ENCODE measurements at places on chromosomes 3 and 15. TPM values are rescaled to one million over a fixed set of nuclear protein-coding genes. Genes with fewer than 3 reads are reported as not detected.

The ALG1L2 gene
- total RNA-seq = not detected

The THAP10 gene
- 1.6 TPM for total RNA-seq

The CKMT1A gene
- total RNA-seq = not detected

The PCLAF gene
- 0.24 TPM for total RNA-seq

The KIF7 gene
- total RNA-seq = 0.40 TPM

The XCR1 gene
- not detected for total RNA-seq

The A4GNT gene
- not detected for total RNA-seq

The GUCA1C gene
- total RNA-seq = not detected

The SGO1 gene
- not detected for total RNA-seq

The SLMAP gene
- 119 TPM for total RNA-seq

DNA sequence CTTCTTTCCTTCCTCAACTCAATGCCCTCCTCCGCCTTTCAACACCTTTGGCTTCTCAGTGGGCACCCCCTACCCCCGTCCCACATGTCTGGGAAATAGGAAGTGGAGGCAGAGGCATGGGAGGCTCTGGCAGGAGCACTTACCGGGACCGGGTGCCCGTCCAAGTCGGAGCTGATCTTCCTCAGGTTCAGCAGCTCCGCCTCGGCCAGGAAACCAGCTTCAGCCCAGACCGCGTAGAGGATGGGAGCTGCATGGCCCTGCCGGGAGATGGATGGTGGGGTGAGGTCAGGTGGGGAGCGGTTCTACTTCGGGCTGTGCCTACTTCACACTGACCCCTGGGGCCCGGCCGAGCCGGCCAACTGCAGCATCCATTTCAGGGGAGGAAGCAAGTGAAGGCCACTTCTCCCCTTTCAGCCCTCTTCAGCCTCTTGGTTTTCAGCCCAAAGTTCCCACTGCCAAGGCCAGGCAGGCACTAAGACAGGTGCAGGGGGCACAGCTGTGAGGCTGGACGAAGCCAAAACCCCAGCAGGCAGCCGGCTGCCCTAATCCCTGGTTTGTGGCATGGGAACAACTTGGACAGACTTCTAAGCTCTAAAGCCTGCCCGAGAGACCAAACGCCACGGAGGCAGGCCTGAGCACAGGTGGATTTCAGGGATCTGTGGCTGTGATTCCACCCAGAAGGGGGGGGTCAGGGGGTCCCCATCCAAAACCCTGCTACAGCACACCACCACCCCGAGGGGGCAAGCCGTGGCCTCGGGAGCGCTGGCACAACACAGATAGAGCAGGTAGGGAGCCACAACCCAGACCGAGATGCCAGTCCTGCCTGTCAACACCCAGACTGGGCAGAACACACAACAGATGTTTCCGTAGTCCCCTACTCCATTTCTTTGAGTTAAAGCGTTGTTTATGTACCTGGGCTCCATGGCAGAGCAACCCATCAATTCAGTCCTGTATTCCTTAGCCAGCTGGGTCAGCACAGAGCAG lies 14.5 kb downstream of the TKT start:
- H3K4me3 ChIP-seq = peak overlapping the region; percentile 32
- no peaks in the 10 kb centered on the region for H3K27me3 ChIP-seq
- peak overlapping the region; percentile 75 for H3K27ac ChIP-seq
- peaks cover 64% of the 10 kb centered on the region for H3K36me3 ChIP-seq
- peaks cover 72% of the 10 kb centered on the region for H3K4me1 ChIP-seq

DNA sequence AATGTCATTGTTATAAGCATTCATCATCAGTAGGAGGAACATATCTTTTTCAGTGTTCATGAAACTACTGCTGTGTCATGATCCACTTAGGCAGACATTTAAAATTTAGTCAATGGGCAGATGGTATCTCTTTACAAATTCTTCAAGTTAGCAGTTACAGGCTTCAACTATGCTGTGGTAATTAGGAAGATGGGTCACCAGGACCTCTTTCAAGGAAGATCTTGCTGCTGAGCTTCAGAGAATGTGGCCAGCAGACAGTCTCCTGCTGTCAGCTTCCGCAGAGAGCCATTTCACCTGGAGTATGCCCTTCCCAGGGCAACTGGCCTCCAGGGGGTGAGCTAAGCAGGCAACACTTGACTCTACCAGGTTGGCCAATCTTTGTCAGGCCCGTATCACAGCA lies 19.4 kb downstream of the IFT57 start:
- no peak overlapping the region for H3K4me3 ChIP-seq
- no peaks in the 10 kb centered on the region for H3K36me3 ChIP-seq
- no peak overlapping the region for H3K27ac ChIP-seq
- no peaks in the 10 kb centered on the region for H3K4me1 ChIP-seq
- DNase-seq = no peak
- no peaks in the 10 kb centered on the region for H3K27me3 ChIP-seq

DNA sequence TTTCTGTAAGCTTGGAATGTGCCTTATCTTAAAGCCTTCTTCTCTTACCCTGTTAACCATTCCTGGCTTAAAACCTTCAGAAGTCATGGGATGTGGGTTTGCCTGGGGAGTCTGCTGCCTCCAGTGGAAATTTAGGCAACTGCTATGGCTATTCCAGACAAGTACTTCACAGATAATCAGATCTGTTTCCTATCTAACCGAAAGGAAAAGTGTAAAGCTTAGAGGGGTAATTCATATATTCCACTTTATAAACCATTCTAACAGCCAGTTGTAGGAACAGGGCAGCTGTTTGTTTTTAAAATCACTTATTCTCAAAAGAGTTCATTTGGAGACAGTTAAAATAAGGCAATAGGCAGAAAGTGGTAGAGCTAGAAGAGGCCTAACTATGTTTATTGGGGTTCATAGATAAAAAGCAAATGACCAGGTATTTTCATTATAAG lies 219.9 kb downstream of the TCF12 start:
- no peaks in the 10 kb centered on the region for H3K27me3 ChIP-seq
- peaks cover 7% of the 10 kb centered on the region for H3K4me1 ChIP-seq
- no peaks in the 10 kb centered on the region for H3K36me3 ChIP-seq
- H3K27ac ChIP-seq = no peak overlapping the region

GRCh38 chr15:73650416-73651126 lies 17.4 kb upstream of the NPTN start:
- no peak overlapping the region for H3K4me3 ChIP-seq
- peaks cover 5% of the 10 kb centered on the region for H3K27me3 ChIP-seq
- no peaks in the 10 kb centered on the region for H3K36me3 ChIP-seq
- DNase-seq = no peak
- no peak overlapping the region for H3K27ac ChIP-seq

DNA sequence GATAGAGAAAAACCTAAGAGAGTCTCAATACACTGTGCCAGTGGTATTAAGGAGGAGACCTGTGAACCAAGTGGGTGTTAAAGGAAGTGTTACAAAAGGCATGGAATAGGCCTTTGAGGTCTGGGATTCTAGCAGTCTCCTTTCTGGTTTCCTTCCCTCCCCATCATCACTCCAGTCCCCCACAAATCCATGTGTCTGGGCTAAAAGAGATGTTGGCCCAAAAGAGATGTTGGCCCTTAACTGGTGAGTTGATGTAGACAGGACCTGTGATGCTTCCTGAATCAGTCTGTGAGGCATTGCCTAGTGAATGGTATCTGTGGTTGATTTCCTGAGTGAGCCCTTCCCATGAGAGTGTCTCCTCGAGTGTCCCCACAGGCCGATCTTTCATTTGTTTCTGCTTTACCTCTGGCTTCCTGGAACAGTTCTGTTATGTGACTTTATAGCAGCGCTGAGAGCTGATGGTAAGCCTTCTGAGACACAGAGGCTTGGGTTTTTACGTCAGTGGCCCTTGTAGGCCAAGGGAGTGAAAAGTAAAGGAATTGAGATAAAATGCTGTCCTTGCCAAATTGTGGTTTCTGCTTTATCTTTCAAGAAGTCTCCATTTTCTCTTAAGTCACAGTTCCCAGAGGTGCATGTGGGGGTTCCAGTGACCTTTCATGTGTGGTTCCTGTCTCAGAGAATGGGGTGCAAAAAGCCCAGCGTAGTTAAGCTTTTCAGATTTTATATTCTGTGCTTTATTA lies 87.8 kb downstream of the KLHL25 start:
- DNase-seq = no peak
- no peaks in the 10 kb centered on the region for H3K36me3 ChIP-seq
- H3K27ac ChIP-seq = peak overlapping the region; percentile 85
- H3K4me3 ChIP-seq = peak overlapping the region; percentile 51
- H3K27me3 ChIP-seq = no peaks in the 10 kb centered on the region

- no peak overlapping the region for H3K27ac ChIP-seq
- H3K36me3 ChIP-seq = no peaks in the 10 kb centered on the region
- peak overlapping the region; percentile 29 for H3K4me3 ChIP-seq
These were observed 24.1 kb downstream of the ZNF80 start for GRCh38 chr3:114213292-114213626.

DNA sequence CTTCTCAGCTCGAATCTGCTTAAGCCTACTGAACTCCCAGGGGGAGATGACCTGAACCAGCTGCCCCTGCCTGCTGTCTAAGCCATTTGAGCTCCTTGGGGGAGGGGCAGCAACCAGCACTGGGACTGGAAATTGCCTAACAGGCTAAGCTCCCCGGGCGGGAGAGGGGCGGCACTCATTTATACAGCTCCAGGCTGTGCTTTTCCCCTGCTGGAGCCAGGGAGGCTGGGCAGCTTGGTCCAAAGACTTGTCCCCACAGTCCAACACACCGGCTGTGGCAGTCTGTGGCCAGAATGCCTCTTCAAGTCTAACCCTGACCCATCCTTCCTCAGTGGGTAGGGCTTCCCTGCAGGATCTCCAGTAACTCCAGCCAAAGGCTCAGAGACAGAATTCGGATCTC lies 1241.5 kb downstream of the ROBO2 start:
- H3K27me3 ChIP-seq = no peaks in the 10 kb centered on the region
- H3K27ac ChIP-seq = no peak overlapping the region
- no peak for DNase-seq

GRCh38 chr3:182527745-182528144 lies 265.6 kb upstream of the ATP11B start:
- H3K4me3 ChIP-seq = no peak overlapping the region
- no peaks in the 10 kb centered on the region for H3K27me3 ChIP-seq
- H3K4me1 ChIP-seq = no peaks in the 10 kb centered on the region
- H3K27ac ChIP-seq = no peak overlapping the region
- no peaks in the 10 kb centered on the region for H3K36me3 ChIP-seq

GRCh38 chr3:23136054-23136453 lies 67.1 kb upstream of the UBE2E2 start:
- H3K4me3 ChIP-seq = no peak overlapping the region
- DNase-seq = no peak
- no peak overlapping the region for H3K27ac ChIP-seq
- H3K27me3 ChIP-seq = no peaks in the 10 kb centered on the region

- H3K27ac ChIP-seq = no peak overlapping the region
- H3K4me1 ChIP-seq = no peaks in the 10 kb centered on the region
- no peak for DNase-seq
These were observed 113.2 kb downstream of the EEFSEC start for GRCh38 chr3:128266453-128266852.

GRCh38 chr15:23690450-23690852 lies 3.3 kb upstream of the NDN start:
- H3K4me3 ChIP-seq = no peak overlapping the region
- H3K27ac ChIP-seq = no peak overlapping the region
- H3K27me3 ChIP-seq = no peaks in the 10 kb centered on the region
- no peaks in the 10 kb centered on the region for H3K4me1 ChIP-seq
- no peaks in the 10 kb centered on the region for H3K36me3 ChIP-seq

DNA sequence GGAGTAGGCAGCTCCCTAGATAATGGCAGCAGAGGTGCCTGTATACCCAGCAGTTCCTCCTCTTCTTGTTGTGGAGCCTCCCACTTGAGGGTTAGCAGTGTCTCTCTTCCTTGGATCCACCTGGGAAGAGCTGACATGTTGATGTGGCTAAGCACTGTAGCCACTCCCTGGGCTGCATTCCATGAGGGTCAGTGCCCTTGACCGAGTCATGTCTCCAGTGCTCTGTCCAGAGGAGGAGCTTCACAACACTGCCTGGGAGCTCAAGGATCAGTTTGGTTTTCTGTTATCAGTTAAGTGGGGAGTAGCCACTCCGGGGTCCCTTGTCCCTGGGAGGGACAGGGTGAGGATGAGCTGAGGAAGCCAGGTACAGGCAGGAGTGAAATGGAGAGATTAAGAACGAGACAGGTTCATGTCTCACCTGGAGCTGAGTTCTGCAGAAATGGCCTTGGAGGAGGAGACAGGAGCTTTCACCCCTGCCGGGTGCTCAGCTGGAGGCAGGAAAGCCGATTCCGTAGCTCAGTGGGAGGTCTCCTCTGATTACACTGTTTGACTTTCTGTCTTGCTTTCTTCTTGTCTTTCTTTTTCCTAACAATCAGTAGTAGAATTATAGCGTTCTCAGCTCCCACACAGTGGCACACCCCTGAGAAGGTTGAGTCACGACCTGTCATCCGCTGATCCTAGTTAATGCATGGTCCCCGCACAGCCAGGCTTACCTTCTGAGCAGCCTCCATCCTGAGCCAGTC lies 57.9 kb upstream of the SEC22A start:
- no peaks in the 10 kb centered on the region for H3K4me1 ChIP-seq
- H3K27ac ChIP-seq = no peak overlapping the region
- no peak overlapping the region for H3K4me3 ChIP-seq
- no peak for DNase-seq

GRCh38 chr15:68589053-68589452 lies 10.3 kb downstream of the CORO2B start:
- H3K4me3 ChIP-seq = no peak overlapping the region
- no peaks in the 10 kb centered on the region for H3K36me3 ChIP-seq
- H3K27me3 ChIP-seq = no peaks in the 10 kb centered on the region
- no peak overlapping the region for H3K27ac ChIP-seq

GRCh38 chr3:157103280-157103679 lies 56.7 kb downstream of the CCNL1 start:
- H3K27ac ChIP-seq = no peak overlapping the region
- H3K4me1 ChIP-seq = peaks cover 24% of the 10 kb centered on the region
- no peak for DNase-seq
- no peaks in the 10 kb centered on the region for H3K27me3 ChIP-seq
- H3K4me3 ChIP-seq = no peak overlapping the region
- H3K36me3 ChIP-seq = no peaks in the 10 kb centered on the region

GRCh38 chr3:13041113-13041776 lies 32.0 kb downstream of the IQSEC1 start:
- no peaks in the 10 kb centered on the region for H3K27me3 ChIP-seq
- DNase-seq = no peak
- no peaks in the 10 kb centered on the region for H3K4me1 ChIP-seq
- H3K27ac ChIP-seq = no peak overlapping the region
- H3K4me3 ChIP-seq = no peak overlapping the region

- H3K4me3 ChIP-seq = no peak overlapping the region
- no peak overlapping the region for H3K27ac ChIP-seq
- DNase-seq = no peak
- H3K4me1 ChIP-seq = no peaks in the 10 kb centered on the region
These were observed 213.0 kb upstream of the FEZF2 start for GRCh38 chr3:62586356-62586755.

DNA sequence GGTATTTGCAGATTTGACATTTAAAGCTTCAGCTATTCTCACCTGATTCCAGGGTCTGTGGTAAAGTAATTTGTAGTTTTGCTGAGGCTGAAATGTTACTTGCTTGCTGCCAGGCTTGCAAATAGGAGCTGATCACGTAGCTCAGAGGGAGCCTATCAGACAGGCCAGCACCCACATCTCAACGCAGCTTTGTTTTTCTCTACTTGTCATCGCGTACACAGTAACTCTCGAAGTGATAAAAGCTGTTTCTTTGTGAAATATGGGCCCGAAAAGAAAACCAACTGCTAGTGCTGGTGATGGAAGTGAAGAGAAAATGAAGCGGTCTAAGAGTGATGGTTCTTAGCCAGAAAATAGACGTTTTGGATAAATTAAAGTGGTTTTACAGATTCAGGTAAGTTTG lies 23.4 kb downstream of the RAB5A start:
- H3K4me3 ChIP-seq = no peak overlapping the region
- H3K27me3 ChIP-seq = no peaks in the 10 kb centered on the region
- H3K27ac ChIP-seq = no peak overlapping the region
- peaks cover 9% of the 10 kb centered on the region for H3K4me1 ChIP-seq
- DNase-seq = no peak
- H3K36me3 ChIP-seq = no peaks in the 10 kb centered on the region

Data from psoas muscle (tissue), 8 donors.